ENCODE measurements at places on chromosomes 4 and X.

GRCh38 chr4:152079079-152079478 is 318.3 kb upstream of the GATB start:
- DNase-seq, result no peak

DNA sequence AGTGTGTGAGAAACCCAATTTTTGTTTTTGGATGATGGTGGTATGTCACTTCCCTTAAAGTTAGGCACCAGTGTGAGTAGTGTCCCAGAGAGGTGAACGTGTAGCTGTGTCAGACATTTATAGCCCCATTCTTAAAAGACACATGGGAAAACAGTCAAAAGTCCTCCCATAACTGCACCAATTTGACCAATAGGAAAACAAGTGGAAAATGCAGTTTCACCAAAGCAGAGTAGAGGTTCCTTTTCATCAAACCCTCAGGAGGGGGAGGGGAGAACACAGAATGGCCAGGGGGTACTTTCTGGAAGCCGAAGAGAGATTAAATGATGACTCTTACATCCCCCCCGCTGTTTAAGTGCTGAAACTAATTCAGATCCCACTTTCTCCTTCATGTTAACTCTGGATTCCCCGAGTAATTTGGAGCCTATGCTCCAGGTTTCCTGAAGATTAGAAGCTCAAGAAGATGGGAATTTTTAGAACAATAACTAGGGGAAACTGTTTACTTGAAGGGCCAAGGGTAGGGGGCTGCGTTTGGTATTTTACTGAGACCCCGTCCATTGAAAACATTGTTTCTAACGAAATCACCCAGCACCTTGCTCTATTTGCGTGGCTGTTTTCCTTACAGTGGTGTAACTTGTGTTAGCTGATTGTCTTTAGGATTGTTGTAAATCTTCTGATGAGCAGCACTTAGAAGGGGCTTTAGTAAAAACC is 2.1 kb upstream of the LEF1 start:
- DNase-seq, result peak; percentile 23

DNA sequence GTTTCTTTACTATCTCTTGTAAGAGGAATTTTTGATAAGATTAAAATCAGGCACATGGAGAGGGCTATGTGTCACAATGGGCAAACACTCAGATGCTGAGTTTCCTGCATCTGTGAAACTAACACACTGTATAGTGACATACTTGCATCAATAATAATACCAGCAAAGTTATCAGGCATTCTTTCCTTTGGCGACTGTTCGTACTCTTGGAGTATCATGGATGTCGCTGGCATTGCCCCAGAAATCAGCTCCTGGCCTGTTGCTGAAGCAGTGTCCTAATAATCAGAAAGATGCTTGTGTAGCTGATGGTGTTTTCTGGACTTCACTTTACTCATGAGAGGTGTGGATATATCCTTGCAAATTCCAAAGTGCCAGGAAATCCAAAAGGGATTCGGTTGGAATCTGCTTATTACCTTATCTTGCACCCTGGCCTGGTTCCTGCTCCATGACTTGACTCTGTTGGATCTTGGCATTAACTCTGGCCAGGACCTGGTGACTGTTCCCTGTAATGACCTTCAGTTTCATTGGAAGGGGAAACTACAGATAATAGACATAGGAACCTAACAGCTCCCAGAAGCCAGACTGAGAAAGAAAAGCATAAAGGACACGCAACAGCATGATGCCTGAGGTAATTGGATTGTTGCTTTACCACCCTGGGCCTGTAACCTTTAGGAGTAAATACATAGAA is 762.5 kb upstream of the GRIA3 start:
- no peak for DNase-seq

DNA sequence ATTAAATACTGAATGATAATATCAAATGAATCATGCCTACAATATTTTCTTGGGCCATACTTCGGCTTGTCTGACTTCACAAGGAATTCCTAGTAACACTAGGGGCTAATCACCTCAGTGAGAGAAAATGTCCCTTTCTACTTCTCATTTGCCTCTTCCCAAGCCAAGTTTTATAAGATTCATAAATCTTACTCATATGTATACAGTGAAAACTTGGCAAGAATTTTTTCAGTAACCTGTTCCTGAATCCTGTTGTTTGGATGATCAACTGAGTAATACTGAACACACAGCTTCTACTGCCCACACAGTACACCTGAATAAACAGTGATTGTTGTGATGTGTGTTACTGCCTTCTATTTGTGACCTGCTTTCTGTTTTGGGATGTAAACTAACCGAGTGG is 16.5 kb downstream of the TMPRSS11E start:
- DNase-seq, result no peak

DNA sequence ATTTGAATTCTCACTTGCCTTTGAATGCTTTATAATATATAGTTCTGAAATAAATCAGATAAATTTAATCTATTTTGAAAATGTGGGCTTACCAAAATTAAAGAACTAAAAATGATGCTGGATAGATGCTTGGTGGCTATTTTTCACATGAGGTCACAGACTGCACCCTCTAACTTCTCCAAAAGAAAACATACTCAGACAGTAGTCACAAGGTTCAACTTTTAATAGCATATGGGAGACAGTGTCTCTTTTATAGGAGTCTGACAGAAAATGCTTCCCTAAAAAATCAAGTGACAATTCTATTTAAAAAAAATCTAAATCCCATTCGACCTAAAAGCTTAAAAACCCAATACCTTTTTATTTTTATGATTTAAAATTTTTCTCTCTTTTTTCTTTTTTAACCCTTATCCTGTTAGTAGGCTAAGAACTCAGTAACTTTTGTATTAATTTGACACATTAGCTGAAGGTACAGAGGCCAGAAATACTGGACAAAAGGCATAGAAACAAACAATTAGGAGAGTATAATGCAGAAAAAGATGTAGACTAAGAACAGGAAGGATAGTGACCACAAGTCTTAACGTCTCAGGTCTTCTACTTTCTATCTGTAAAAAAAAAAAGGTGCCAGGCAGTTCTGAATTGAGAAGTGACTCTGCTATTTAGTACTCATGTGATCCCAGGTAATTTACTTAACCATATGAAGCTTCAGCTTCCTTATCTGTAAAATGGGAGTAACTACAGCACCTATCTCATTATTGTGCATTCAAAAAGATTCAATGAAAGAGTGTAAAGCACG is 7.6 kb downstream of the TIGD4 start:
- no peak for DNase-seq

DNA sequence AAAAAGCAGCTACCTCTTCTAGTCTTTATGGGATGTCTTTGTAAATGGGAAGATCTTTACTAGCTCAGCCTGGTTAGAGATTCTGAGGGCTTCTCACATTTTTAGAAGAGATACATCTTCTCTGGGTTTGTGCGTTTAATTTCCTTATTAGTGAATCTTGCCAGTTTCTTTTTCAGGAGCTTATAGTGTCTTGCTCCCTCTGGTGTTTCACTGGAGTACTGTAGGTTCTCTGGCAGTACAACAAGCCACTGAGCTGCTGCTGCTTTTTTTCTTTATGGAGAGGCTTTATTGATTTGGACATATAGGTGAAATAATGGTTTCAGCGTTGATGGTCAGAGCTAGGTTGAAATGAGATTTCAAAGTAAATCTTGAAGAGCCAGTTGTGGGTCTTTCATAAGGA is 82.9 kb downstream of the LAS1L start:
- peak; percentile 10 for DNase-seq

GRCh38 chr4:180398564-180398963 is 1844.6 kb upstream of the TENM3 start:
- DNase-seq, result no peak

- peak; percentile 20 for DNase-seq
Observed at GRCh38 chrX:36898301-36898700, 109.9 kb upstream of the FAM47C start.

DNA sequence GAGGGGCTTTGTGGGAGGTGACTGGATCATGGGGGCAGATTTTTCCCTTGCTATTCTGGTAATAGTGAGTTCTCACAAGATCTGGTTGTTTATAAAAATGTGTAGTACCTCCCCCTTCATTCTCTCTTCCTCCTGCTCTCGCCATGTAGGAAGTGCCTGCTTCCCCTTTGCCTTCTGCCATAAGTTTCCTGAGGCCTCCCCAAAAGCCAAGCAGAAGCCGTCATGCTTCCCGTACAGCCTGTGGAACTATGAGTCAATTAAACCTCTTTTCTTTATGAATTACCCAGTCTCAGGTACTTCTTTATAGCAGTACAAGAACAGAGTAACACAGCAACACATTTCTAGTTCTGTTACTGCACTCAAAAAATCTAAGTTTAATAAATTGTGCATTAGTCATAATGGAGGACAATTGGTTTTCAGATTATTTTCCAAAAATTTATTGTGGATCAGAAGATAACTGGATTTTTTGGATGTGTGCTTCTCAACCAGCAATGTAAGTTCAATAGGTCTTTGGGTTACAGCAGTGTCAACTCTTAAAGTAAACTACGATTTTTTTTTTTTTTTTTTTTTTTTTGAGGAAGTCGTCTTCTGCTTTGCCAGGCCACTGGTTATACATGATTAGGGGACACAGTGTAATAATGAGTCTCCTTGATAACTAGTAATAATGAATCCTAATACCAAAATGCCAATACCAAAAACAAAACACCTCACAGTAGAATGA is 69.9 kb downstream of the CHIC2 start:
- no peak for DNase-seq

- DNase-seq, result no peak
Observed at GRCh38 chr4:8725071-8725841, 132.7 kb downstream of the CPZ start.

GRCh38 chr4:53575552-53575951 is 15.7 kb downstream of the LNX1 start:
- no peak for DNase-seq

DNA sequence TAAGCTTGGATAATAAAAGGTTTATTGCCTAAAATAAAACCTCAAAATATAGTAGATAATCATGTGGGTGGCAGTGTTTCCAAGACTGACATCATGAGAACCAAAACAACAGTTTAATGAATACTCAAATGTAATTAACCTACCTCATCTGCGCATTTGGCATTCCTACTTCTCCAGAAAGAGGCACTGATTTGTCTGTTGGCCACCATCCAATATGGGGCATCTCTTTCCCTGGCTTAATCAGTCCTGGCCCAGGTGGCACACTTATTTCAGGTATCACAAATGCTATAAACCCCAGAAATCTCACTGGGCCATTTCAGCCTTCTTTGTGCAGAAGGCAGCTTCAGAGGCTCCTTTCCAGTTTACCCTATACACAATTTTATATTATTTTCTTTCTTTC is 192.2 kb downstream of the COMMD8 start:
- no peak for DNase-seq

- peak; percentile 3 for DNase-seq
Observed at GRCh38 chr4:8920969-8921368, 49.3 kb upstream of the HMX1 start.

DNA sequence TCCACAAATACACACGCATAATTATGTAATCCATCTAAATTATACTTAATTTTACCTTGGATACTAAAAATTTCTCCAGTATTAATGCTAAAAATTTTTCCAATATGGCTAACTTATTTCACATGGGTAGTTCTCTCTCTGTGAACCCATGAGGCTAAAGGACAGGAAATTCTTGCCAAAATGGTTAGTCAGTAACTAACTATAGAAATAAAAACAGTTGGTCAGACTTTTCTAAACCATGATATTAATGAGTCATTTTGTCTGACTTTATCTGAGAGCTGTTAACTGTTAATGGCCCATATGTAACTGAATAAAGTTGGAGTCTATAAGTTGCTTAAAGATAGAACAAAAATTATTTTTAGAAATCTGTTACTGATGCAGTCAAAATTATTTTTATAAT is 549.4 kb downstream of the TLL1 start:
- no peak for DNase-seq

DNA sequence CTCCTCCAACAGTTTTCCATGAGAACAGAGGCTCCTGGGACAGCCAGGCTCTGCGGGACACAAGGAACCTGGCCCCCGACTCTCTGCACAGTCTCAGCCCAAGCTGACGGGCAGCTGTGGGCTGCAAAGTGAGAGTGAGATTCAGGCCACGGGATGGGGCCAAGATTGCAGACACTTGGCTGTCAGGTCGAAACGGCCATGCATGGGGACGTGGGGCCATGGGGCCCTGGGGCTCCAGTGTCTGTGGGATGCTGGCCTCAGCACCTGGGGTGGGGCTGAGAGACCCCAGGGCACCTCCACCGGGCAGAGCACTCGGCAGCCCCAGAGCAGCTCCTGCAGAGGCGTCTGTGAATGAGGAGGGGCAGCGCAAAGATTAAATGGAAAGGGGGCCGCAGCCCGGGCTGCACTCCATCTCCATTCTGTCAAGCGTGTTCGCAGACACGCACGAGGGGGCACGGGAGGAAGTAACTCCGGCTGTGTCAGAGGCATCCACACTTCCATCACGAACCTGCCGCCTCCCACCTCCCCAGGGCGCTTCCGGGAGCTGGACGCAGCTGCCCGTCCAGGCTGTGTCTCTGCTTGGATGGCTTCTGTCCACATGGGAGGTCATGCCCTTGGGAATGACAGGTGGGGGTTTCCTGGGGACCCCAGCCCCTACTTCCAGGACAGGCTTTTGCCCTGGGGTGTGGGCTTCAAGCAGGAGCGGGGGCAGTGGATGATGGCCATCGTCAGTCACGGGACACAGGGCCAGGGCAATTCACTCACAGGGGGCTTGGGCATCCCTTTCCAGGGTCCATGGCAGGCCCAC is 82.8 kb upstream of the NKX1-1 start:
- no peak for DNase-seq

DNA sequence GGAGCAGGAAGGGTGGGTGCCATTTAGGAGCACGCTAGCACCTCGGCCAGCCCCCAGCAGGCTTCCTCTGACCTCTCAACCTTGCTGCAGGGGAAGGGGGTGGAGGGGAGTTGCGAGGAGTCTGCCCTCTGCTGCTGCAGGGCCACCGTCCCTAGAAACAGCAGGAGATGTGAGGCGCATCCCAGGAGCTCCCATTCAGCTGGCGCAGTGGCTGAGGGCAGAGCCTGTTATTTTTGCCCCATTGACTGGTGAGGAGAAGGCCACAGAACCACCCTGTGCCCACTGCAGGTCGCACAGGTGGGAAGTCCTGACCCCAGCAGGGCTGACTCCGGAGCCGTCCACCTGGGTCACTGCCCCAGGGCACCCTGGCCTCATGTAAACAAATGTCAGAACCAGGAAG is 8.0 kb downstream of the PDE6B start:
- no peak for DNase-seq

GRCh38 chr4:3657902-3658529 is 108.2 kb upstream of the ADRA2C start:
- no peak for DNase-seq

GRCh38 chr4:106541253-106541652 is 172.7 kb upstream of the GIMD1 start:
- no peak for DNase-seq

- DNase-seq, result no peak
Observed at GRCh38 chrX:1212532-1212931, at the start of gene CRLF2. TSS of gene CRLF2 (minus strand) at chrX:1212649. CDS start at chrX:1212634, 15 bp downstream.

- DNase-seq, result no peak
Observed at GRCh38 chrX:16042980-16043379, 80.4 kb upstream of the GRPR start.

DNA sequence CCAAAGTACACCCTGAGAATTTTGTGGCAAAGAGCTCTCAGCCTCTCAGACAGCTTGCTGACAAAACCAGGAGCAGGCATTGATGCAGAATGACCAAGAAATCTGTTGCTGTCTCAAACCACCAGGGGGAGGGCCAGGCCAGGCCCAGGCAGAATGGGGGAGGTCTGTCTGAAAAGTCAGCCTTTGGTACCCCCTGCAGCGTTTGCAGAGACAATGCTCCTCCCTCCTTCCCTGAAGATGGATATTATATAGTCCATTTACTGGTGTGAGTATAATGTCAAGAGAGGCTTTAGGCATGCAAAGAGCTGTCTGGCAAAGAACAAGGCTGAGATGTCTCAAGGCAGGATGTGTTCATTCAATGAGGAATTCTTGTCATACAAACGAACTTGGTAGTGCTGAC is 52.9 kb upstream of the TRPC5OS start:
- peak; percentile 71 for DNase-seq

- DNase-seq, result no peak
Observed at GRCh38 chr4:152169683-152170082, 366.2 kb downstream of the FBXW7 start.

Data from HEK293T (cell line).